ENCODE measurements at places on chromosomes 11 and 22. TPM values are rescaled to one million over a fixed set of nuclear protein-coding genes. Genes with fewer than 3 reads are reported as not detected.

DNA sequence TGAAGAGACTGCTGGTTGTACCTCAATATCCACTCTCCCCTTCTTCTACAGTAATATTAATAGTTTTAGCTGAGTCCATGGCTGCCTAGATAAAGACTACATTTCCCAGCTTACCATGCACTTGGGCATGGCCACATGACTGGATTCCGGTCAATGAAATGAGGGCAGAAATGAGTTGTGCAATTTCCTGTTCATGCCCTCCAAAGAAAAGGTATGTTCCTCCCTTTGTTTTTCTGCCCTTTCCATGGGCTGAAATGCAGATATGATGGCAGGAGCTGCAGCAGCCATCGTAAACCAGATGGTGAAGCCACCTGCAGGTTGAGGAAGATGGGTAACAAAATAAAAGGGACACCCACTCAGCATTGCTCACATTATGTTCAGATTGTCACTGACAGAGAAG is 15.3 kb upstream of the ELFN2 start:
- DNase-seq = peak; percentile 18

- no peak for DNase-seq
These were observed 27.0 kb upstream of the SLC25A18 start for GRCh38 chr22:17536269-17536668.

GRCh38 chr11:2517016-2517385 is 72.2 kb downstream of the KCNQ1 start:
- no peak for DNase-seq

DNA sequence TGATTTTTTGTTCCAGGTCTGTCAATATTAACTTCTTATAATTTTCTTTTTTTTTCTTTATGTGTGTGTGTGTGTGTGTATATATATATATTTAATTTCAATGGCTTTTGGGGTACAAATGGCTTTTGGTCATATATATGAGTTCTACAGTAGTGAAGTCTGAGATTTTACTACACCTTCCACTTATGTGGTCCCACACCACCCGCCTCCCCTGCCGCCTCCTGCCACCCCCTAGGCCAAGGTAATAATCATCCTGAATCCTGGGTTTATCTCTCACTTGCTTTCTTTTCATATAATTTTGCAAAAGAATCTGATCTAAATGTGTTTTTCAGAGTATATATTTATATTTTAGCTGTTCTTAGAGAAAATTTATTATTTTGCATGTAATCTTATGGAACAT is 11.1 kb downstream of the NEAT1 start:
- no peak for DNase-seq

GRCh38 chr11:44955015-44955738 is 4.5 kb upstream of the TP53I11 start:
- no peak for DNase-seq

- no peak for DNase-seq
These were observed 37.4 kb upstream of the TPBGL start for GRCh38 chr11:75203138-75203537.

The TREH gene
- 0.86 TPM for total RNA-seq

The CREB3L1 gene
- not detected for total RNA-seq

The PGR gene
- not detected for total RNA-seq

The DENND6B gene
- total RNA-seq = 0.84 TPM

All from HepG2 (cell line).